ENCODE measurements at places on chromosomes 16 and 17.

- DNase-seq, result no peak
These were observed 530 bp downstream of the GSG1L start for GRCh38 chr16:28062847-28063521.

DNA sequence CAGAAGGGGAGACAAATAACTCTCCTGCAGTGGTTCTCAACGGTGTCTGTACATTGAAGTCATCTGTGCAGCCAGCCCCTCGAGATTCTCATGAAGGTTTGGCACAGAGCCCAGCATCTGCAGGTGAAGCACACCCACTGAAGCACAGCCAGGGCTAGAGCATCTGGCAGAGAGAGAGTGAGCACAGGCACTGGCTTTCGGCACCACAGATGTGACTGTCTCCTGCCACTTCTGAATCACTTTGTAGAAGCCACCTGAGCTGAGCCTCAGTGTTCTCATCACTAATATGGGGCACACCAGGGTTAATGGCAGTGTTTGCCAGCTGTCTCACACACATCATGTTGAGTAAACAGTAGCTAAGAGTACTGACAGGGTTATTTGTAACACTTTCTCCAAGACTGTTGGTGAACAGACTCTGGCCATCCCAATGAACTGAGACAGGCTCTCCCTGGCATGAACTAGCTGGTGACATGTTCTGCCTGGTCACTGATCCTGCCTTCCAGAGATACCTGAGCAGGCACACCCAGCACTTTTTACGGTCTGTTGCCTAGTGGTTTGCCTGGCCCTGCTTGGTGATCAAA lies 10.9 kb downstream of the HSPB9 start:
- DNase-seq, result no peak

- DNase-seq, result no peak
These were observed 93.5 kb downstream of the CDYL2 start for GRCh38 chr16:80710918-80711317.

- DNase-seq, result no peak
These were observed 26.7 kb downstream of the SDK2 start for GRCh38 chr17:73617501-73617900.

GRCh38 chr17:4426499-4427208 lies 7.1 kb upstream of the SPNS3 start:
- DNase-seq, result no peak

DNA sequence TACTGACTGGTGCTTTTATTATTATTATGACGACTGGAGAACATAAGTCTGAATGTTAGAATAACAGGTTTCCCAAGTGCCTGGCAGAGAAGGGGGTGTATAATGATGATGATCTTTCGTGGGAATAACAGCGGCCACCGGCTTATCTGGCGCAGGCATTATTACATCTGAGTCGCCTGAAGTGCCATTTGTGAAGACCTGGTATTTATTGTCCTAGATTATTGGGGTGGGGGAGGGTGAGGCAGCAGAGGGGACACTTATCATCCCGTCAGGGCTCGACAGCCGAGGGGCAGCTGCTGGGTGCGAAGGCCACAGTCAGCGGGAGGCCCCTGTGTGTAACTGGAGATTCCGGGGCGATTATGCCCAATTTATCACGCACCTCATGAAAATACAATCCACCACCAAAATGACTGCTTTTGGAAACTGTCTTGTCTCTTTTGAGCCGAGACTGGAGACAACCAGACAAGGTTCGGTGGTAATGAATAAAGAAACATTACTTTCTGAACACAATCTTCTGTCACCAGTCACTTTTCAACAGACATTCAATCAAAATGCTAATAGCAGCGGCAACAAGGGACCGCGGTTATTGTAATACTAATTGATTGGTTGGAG lies 199.3 kb downstream of the CCDC182 start:
- no peak for DNase-seq

DNA sequence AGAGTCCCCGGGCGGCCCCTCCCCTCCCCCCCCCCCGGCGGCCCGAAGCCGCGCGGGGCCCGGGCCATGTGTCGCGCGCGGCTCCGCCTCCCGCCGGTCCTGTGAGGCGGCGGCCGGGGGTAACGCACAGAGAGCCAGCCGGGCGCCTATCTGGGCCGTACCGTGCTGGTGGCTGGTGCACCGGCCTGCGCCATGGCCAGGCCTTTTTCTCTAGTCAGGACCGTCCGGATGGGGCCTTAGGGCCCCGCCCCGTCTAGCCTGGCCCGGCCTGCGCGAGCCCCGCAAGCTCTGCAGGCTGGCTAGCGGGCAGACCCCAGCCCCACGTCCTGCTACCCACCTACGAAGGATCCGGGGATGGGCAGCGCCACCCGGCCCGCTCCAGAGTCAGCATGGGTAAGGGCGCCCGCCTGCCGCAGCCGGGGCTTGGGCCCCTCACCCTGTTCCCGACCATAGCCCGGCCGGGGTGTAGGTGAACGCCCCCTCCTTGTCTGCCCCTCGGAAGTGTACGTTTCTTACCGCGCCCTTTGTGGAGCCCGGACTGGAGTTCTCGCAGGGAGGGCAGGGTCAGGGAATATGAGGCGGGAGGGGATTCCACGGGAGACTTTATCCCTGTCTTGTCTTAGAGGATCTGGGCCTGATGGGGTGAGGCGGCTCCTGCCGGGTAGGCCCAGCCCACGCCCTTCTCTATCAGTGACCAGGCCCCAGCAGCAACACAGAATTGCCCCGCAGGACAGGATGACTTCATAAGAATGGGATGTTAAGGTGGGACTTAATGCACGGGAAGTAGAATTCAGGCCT lies at the start of gene CENPT:
TSS of gene CENPT (minus strand) at position 630 of the 798 bp plus-strand sequence. CDS start 13,834 bp downstream, outside the sequence.
- no peak for DNase-seq

DNA sequence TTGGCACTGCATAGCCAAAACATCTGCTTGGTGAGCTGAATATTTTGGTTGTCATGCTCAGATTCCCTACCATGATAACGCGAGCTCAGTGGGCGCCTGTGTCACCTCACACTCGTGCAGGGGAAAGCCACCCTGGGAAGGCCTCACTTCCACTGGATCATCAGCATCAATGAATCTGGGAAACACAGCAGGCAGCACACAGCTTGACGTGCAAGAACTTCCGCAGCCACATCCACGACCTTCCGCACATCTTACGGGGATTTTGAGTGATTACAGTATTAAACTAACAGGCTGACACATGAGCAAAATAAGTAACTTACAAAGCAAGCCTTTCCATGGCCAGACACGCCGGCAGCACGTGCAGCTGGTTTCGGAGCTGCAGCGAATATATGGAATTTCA lies 54.7 kb upstream of the FOXF1 start:
- no peak for DNase-seq

GRCh38 chr16:4358831-4359561 lies 7.9 kb upstream of the PAM16 start:
- peak; percentile 54 for DNase-seq

- DNase-seq, result no peak
These were observed 11.7 kb downstream of the PRKCA start for GRCh38 chr17:66313995-66314659.

GRCh38 chr16:22165508-22166285 lies 3.4 kb downstream of the SDR42E2 start:
- DNase-seq, result no peak

DNA sequence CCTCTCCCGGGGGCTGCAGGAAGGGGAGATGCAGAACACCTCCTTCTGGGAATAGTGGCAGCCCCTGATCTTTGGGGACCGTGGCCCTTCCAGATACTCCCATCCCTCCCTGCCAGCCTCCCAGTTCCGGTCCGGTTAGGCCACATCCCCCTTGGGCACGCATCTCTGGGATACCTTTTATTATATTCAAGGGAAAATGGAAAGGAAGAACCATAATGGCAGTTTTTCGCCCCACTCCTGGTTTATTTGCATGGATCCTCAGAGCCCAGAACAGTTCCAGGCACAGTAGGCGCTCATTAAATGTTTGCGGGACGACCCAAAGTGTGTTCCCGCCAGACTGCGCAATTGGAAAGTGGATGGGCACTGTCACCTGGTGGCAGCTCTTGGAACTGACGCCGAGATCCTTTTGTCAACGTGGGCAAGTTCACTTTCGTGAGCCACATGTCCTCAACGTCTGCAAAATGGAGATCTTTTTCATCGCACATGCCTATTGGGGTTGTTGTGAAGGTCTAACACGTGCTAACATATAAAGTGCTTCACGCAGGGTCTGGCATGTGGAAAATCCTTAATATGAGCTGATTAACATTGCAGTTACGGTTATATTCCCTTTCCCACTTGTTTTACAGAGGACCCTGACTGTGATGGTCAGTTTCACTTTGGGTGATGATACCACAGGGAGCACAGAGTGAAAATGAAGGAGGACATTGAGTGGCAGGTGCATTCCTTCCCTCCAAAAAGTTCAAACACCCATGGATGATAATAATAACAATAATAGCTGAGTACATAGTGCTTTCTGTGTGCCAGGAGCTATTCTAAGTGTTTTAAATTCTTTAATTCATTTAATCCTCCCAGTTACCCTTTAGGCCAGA lies 1.7 kb upstream of the GPRC5B start:
- DNase-seq, result peak; percentile 57

GRCh38 chr16:1877804-1878203 lies 5.8 kb upstream of the MEIOB start:
- DNase-seq, result no peak

- DNase-seq, result no peak
These were observed 522 bp downstream of the DNASE1 start for GRCh38 chr16:3655030-3655395.

- no peak for DNase-seq
These were observed 5.8 kb downstream of the OVCA2 start for GRCh38 chr17:2047590-2047989.

DNA sequence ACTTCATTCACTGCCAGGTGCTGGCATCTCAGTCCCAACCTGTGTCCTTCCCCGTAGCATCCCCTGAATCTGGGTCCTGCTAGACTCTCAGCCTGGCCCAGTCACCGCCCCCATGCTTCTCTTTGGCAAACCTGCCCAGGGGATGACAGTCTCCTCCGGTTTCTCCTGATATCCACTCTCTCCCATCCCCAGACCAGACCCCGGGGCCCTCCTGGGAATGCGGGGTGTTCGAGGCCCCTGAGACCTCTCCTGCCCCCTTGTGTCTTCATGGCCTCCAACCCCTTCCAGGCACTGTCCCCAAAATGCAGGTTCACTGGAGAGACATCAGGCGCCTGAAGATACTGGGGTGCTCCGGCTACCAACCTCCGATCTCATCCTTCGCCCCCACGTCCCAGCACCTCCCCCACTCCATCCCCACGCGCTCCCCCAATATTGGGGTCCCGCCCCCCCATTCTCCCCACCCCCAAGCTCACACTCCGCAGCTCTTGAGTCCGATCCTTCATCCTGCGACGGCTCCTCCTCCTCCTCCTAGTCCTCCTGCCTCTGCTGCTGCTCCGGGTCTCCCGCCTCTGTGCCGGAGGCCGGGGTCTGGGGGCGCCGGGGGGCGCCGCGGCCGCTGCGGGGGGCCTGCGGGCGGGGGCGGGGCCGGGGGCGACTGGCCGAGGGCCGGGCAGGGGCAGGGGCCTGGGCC lies 399 bp downstream of the STX1B start:
- DNase-seq, result no peak

DNA sequence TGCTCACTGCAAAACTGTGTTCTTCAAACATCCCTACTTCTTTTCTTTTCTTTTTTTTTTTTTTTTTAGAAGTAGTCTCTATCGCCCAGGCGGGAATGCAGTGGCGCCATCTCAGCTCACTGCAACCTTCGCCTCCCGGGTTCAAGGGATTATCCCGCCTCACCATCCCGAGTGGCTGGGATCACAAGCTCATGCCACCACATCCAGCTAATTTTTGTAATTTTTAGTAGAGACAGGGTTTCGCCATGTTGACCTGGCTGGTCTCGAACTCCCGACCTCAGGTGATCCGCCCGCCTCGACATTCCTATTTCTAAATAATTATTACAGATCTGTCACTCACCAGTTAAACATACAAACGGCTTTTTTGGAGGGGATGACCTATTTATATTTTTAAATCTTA lies 1.0 kb upstream of the RNASEK start:
- no peak for DNase-seq

GRCh38 chr16:74264811-74265210 lies 31.8 kb upstream of the PSMD7 start:
- DNase-seq, result no peak

All from stimulated activated CD8-positive, alpha-beta memory T cell treated with anti-CD3 and anti-CD28 coated beads, Interleukin-12 subunit alpha, Interleukin-12 subunit beta, amount 100 ng/mL, for 4 hours (primary cell).